Left ventricle myocardium inferior (tissue), 1 donor: ENCODE measurements at places on chromosomes 16 and 17. TPM values are rescaled to one million over a fixed set of nuclear protein-coding genes. Genes with fewer than 3 reads are reported as not detected.

DNA sequence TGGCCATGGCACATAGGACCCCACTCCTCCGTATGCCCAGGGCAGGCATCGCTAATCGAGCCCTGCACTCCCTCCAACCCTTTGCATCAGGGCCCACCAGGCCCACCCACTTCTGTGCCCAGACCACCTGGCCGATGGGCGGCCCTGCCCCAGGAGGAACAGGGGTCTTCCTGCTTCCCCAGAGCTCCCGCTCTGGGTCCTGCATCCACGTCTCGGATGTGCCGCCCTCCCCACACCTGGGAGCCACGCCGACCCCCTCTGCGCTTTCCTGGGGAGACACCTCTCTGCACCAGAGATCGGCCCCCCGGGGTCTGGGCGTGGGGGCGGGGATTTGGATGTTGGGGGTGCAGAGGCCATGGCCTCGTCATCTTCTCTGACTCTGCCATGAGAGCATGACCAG is 21.1 kb upstream of the SSTR5 start:
- DNase-seq: no peak

Gene MT1M
- 3.1 TPM for total RNA-seq

GRCh38 chr17:80198144-80198661 is 21.9 kb downstream of the SGSH start:
- DNase-seq: no peak

GRCh38 chr17:21276264-21276588 is 8.3 kb upstream of the MAP2K3 start:
- DNase-seq: no peak

Gene PRSS33
- total RNA-seq: not detected

GRCh38 chr17:77373299-77374169 is 232.8 kb downstream of the SEC14L1 start:
- DNase-seq: peak; percentile 50

DNA sequence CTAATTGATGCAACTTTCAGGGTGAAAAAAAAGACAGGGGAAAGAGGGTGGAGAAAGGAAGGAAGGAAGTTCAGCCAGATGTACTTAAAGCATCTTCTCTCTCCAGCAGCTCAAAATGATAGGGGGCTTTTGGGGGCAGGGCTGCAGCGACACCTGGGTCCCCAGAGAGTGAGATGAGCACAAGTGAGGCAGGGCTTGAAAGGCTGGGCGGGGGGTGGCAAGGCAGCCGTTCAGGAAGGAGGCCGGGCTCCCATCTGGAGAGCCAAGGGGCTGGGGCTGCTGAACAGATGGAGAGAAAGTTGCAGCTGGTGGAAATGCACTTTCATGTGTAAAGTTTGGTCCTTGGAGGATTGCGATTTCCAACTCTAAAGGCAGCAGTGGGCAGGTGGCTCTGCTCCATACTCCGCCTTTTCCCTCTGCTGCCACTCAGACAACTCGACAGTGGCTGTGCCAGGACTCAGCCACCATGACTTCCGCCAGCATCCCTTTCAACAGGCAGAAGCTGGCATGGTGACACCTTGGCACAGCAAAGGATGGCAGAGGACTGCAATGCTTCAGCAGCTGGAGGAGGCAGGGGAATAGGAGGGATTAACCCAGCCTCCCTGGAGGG is 7.7 kb downstream of the SLC35B1 start:
- peak; percentile 63 for DNase-seq

Gene EFCAB13
- 2.6 TPM for total RNA-seq

Gene WFIKKN1
- 0.14 TPM for total RNA-seq

Gene PIRT
- not detected for total RNA-seq

- DNase-seq: no peak
These were observed 13.8 kb upstream of the TMEM98 start for GRCh38 chr17:32914181-32914580.

DNA sequence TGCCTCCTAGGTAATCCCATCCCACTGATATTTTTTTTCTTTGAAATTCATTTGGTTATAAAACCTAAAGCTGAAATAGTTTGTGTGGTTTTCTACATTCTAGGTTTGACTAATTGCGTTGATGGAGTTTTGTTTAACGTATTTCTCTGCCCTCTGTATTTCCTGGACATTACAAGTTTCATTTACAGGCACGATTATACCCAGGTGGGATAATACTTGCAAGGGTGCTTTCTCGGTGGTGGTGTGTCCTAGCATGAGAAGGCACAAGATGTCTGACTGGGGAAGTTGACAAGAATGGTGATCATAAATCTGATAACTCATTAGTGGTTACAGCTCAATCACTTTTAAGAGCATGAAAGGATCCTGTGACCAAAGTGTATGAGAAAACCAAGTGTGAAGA is 45.0 kb downstream of the DYNLRB2 start:
- no peak for DNase-seq

DNA sequence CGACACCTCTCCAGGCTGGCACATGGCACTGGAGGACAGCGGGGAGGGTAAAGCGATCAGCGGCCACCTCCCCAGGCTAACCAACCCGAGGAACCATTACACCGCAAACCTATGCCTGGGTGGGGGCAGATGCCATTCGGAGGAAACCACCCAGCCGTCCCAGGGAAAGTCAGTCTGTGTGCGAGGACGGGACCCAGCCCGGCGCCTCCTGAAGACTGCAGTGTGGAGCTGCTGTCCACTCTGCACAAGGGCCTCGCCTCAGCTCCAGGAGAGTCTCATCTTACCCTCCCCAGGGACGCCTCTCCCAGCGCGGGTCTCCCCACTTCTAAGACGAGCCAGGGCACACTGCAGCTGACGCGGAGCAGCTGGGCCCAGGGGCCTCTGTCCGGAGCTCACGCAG is 8.0 kb downstream of the SLC38A10 start:
- DNase-seq: no peak

GRCh38 chr17:2113279-2113622 is 58.3 kb downstream of the HIC1 start:
- DNase-seq: no peak

DNA sequence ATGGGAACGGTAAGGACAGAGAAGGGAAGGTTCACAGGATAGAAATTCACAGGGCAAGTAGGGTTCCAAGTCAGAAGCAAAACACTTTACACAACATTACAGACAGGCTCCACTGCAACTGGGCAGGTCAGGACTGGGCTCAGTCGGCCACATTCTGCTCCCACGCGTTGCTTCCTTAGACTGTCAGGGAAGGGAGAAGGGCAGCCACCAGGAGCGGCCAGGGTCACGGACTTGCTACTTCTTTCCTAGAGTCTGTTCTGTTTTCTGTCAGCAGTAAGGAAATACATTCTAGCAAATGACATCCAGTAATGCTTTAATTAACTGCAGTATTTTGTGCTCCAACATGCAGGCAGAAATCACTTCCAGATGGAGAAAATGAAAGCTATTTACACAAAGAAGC is 160.3 kb upstream of the RPH3AL start:
- DNase-seq: no peak

DNA sequence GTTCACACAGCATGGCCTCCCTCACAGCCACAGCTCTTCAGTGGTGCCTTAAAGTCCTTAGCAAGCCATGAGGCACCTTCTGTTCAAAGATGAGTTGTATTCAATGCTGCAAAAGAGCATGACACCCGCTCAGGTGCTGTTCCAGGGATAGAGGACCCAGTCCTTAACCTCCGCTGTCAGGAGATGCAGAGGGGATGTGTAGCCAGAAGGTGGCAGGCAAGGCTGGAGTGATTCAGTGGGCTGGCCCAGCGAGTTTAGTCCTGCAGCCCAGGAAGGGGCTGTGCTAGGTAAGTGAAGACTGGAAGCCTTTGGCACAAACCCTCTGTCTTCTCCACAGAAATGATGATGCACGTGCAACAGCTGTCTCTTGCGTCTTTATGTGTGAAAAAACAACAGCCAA is 25.0 kb upstream of the ADAM11 start:
- DNase-seq: no peak

GRCh38 chr17:30414486-30414885 is 35.8 kb downstream of the CPD start:
- DNase-seq: no peak

Gene HID1
- 7.2 TPM for total RNA-seq
